Activated naive CD4-positive, alpha-beta T cell (primary cell): ENCODE measurements at places on chromosomes 6 and 20.

DNA sequence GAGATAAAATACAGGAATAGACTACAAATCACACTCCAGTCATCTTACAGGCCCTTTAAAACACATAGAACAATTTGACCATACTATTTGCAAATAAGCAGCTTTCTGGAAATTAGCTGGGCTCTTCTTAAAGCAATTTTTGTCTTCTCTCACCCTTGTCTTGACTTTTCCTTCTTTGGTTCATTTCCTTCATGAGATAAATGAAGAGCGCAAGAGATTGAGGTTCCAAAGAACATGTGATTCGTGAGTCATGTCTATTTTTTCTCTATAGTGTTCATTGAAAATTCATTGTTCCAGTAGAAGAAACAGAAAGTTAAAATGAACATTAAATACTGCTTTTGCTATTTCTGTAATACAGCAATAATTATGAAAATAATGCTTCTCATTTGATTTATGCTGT lies 33.9 kb downstream of the PRDM1 start:
- DNase-seq = no peak

GRCh38 chr6:30167101-30167500 lies 3.8 kb downstream of the TRIM15 start:
- DNase-seq = no peak

- DNase-seq = no peak
Measured at GRCh38 chr6:150189122-150189521, 46.3 kb downstream of the PPP1R14C start.

GRCh38 chr6:151452750-151453427 lies 963 bp upstream of the RMND1 start:
- no peak for DNase-seq

- DNase-seq = no peak
Measured at GRCh38 chr6:46057792-46058191, 42.1 kb upstream of the CLIC5 start.

GRCh38 chr6:53829698-53830221 lies 35.0 kb downstream of the LRRC1 start:
- no peak for DNase-seq

GRCh38 chr6:11480541-11480940 lies 57.0 kb upstream of the TMEM170B start:
- DNase-seq = no peak

- DNase-seq = no peak
Measured at GRCh38 chr6:115441651-115442050, 619.0 kb downstream of the FRK start.

DNA sequence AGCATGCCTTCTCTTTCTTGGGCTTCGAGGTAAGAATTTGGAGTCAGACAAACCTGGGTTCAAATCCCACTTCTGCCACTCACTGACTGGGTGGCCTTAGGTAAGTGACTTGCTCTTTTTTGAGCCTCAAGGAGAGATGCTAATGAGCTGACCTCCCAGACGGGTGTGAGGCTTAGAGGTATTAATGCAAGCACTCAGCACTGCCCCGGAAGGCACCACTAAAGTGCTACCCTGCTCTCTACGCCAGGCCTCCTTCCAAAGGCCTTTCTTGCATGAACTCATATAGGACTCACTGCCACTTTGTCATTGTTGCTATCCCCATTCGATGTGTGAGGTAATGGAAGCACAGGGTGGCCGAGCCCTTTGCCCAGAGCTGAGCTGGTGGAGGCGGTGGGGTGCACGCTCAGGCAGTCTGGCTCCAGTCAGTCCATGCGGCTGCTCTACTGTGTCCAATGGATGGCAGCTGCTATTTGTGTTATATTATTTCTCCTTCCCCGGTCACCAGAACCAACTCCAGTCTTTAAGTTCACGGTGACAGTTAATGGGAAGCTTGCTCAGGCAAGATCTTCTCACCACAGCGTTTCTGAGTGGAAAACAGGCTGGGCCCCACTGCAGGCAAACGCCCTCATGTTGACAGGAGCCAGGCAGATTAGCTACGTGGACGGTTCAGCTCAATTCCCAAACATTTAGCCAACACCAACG lies 55.2 kb upstream of the MLN start:
- no peak for DNase-seq

GRCh38 chr20:62666736-62667529 lies 24.6 kb downstream of the SLCO4A1 start:
- DNase-seq = no peak

DNA sequence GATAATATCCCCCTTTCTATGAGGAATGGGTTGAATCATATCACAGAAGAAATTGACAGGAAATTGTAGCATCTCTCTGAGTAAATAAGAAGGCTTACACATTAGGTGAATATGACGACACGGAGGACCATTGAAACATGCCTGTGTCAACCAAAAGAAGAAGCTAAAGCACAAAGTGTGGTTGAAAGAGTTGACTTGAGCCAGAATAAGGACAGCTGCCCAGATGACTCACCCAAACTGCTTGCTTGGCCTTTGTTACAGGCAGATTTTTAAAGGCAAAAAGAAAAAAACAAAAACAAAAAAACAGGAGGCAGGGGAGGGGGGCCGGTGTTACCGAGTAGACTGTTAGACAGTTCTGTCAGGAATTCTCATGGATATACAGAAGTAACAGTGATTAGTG lies 129.8 kb upstream of the EDN1 start:
- no peak for DNase-seq

DNA sequence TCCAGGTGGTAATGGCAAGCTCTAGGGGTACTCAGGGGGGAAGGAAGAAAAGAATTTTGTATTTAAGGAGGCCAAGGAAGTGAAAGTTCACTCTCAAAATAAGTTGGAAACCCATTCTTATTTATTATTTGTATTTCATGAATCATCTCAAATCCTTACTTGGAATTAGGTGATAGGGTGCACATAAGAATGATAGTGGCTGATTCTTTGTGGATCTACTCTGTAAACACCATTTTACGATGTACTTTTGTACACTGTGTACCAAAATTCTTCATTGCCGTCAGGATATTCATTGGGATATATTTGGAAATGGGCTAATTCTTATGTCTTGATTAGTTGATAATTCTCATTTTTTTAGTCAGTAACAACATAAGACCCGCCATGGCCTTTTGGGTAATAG lies 179.5 kb upstream of the LAMP5 start:
- no peak for DNase-seq

DNA sequence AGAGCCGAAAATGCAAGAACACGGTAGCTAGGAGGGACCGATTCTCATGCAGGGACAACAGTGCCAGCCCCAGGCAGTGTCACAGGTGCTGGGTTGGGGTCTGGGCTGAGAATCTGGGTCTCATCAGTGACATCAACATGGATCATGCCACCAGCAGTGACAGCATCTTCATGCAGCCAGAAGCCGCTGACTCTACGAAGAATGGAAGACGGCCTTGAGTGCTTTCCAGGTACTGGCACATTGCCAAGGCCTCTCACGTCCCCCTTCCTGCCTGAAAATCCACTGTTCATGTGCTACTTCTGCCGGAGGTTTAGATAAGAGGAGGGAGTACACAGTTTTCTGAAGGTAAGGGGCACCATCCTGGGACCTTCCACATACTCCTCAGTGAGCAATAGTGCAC lies 141.1 kb upstream of the FOXQ1 start:
- no peak for DNase-seq

DNA sequence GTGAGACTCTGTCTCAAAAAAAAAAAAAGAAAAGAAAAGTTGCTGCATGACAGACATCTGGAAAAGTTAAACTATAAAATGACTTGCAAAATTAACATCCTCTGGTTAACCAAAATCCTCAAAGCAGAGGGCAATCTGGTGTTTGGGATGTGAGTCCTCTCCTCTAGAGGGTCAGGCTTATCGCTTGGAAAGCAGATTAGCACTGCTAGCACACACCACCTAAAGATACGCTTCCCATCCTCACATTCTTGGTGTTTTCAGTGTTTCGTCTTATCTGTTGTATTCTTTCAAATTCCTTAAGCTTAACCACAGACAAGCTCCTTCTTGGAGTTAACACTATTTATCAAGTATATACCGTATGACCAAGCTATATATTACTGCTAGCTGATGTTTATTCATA lies 198.0 kb downstream of the SOX4 start:
- DNase-seq = no peak

DNA sequence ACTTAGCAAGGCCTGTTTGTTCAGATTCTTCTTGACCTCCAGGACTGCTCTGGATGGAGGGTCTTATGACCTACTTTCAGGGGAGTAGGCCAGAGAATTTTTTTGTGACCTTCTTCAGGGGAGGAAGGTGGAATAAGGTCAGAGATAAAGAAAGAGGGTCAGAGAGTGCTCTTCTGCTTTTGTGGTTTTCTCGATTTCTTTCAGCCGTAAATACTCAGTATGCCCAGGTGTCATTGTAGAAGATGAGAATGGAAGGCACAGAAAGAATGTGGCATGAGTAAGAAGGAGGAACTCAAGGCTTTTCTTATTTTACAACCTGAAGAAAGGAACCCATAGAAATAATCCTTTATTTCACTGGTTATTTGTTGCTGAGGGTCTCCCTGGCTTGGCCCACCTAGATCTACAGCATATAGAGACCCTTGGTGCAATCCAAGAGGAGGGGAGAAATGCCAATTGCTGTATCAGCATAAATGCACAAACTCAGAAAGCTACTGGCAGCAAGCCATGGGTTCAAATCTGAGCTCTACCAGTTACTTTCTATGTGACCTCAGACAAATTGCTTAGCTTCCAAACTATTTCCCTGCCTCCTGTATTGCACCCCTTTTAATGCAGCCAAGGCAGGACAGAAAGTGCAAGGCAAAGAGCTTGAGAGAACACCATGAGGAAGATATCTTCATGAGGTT lies 68.0 kb downstream of the OLIG3 start:
- no peak for DNase-seq

- DNase-seq = no peak
Measured at GRCh38 chr6:115832786-115833185, 227.9 kb downstream of the FRK start.

DNA sequence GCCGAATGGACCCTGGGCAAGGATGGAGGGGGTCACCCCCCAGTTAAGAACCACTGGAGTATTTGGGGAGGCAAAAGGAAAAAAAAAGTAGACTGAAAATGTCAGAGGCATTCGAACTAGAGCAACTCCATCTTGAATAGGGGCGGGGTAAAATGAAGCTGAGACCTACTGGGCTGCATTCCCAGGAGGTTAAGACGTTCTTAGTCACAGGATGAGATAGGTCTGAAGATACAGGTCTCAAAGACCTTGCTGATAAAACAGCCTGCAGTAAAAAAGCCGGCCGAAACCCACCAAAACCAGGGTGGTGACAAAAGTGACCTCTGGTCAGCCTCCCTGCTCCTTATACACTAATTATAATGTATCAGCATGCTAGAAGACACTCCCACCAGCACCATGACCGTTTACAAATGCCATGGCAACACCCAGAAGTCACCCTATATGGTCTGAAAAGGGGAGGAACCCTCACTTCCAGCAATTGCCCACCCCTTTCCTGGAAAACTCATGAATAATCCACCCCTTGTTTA lies 70.4 kb upstream of the KCNG1 start:
- DNase-seq = no peak
